ENCODE measurements at places on chromosomes 7 and 10. TPM values are rescaled to one million over a fixed set of nuclear protein-coding genes. Genes with fewer than 3 reads are reported as not detected.

CALML5 gene
- not detected for total RNA-seq

DNA sequence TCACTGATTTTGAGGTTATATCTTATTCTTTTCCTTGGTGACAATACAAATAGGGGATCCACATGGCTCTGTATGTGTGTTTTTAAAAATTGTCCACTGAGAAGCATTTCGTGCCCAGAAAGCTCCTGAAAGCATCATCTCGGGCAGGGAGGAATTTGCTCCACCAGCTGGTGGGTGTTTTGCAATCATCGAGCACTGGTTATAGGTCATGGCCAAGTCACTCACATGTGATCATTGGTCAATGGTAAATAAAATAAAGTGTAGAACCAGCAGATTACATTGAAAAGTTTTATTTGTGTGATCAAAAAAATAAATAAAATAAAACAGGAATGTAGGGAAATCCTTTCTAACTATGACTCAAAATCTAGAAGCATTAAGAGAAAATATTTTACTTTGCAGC is 23.0 kb upstream of the SNX13 start:
- DNase-seq, result no peak

DNA sequence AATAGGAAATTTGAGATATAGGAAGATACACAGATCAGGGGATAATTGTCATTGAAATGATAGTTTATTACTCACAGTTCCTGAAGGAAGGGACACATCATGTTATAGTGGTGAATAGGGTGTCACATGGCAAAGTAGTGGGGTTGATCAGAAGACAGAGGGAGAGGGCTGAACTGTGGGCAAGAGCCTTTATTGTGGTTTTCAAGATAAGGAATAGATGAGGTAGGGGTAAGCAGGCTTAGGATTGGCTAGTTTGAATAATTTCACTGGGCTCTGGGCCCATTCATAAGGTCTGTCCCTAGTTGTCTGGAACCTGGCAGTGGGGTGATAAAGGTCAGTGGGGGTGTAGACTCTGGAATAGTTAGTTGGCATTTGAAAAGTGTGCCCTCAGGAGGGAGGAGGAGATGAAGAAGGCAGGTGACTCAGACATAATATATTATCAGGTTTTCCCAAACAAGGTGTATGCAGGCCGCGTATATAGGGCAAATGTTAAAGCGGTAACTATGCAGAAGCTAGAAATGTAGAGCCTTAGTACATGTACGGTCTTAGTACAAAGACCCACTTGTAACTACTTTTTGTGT is 18.5 kb downstream of the FGL2 start:
- DNase-seq, result no peak

GRCh38 chr10:132757171-132757570 is 28.8 kb downstream of the NKX6-2 start:
- no peak for DNase-seq

- DNase-seq, result no peak
These were observed 37.9 kb downstream of the GLI3 start for GRCh38 chr7:42198974-42199668.

GRCh38 chr7:105794741-105795729 is 81.4 kb downstream of the ATXN7L1 start:
- no peak for DNase-seq

DNA sequence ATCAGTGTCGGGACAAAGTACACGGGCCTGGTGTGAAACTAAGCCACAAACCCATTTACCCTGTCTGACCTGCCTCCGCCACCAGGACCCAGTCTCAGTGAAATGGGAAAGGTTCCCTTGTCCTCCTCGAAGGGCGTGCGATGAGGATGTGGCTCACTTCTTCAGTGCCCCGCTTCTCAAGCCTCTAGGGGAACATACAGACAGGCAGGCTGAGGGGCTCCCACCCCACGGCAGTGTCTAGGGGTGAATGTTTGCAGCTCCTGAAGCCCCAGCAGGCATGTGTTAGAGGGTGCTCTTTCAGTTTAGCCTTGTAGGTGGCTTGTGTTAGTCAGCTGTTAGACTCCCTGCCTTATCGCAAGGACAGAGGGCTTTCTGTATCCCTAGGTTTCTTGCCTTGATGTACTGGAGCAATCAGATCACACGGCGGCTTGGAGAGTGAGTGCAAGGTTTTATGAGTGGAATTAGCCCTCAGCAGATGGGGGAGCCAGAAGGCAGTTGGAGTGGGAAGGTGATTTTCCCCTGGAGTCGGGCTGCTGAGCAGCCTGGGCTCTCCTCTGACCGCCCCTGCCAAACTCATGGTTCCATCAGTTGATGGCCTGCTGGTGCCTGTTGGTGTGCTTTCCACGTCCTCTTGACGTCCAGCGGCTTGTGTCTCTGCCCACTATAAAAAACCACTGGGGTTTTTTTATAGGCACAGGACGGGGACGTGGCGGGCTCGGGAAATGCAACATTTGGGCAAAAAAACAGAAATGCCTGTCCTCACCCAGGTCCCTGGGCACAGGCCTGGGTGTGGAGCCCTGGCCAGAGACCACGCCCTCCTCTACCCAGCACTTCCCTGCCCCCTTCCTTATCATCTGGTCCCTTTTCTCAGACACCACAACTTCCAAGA is 759 bp downstream of the NUDT1 start:
- DNase-seq, result peak; percentile 37
